ENCODE measurements at places on chromosomes 5 and 9.

DNA sequence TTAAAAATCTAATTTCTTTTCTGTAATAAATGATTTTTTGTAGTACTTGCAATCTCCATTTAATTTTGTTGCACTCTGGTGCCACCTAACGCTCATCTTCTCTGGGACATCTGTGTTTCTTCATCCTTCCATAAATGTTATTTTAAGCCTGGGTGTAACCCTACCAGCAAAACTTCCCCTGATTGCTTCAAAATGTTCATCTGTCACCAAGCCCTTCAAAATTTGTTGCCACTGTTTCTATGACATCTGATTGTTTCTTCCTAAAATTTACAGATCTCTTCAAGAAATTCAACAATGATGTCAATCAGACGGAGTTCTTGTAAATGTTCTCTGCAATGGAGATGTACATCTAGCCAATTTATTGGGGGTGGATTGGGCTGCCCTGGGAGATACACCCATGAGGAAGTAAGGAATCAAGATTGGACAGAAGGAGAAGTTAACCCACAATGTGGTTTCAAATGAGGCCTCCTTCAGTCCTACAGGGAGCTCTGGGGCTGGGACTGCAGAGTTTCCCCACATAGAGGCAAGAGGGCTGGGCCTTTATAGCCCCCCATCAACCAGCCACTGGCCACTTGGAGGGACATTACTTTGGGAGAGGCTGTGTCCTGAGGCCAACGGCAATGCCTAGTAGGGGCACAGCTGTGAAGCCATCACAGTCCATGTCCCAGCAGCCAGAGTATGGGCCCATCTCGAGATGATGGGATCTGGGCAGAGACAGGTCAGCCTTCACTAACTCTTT is 23.3 kb downstream of the MCTP1 start:
- DNase-seq = no peak

- no peak for DNase-seq
Measured at GRCh38 chr5:2529371-2530092, 221.9 kb downstream of the IRX2 start.

- DNase-seq = no peak
Measured at GRCh38 chr5:83368319-83368718, 103.2 kb upstream of the VCAN start.

DNA sequence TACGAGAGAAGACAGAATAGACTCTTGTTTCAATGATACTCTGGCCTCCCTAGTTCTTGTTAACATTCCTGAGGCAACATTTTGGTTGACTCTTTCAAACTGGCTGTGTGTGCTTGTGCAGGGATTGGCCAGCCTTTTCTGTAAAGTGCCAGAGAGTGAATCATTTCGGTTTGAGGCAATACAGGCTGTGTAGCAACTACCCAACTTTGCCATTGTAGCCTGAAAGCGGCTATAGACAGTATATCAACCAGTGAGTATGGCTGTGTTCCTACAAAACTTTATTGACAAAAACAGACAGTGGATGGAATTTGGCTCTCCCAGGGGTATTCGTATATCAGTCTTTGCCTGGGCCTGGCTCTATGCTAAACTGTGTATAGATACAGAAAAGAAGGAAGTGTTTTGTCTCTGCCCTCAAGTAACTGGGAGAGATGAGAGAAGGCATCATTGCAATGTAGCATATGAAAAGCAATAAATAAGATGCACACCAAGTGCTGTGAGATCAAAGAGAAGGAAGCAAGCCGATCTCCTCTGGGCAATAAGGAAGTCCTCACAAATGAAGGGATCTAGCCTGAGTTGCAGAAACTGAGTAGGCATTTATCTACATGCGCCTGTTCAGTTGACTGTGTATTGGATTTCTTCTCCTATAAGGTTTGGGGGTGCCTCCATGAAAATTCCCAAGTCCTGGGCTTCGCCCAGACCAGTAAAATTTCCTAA is 568.0 kb upstream of the KLF4 start:
- DNase-seq = no peak

GRCh38 chr5:137395011-137395755 is 103.9 kb downstream of the SPOCK1 start:
- no peak for DNase-seq

GRCh38 chr9:1879501-1879900 is 135.6 kb upstream of the SMARCA2 start:
- DNase-seq = no peak

GRCh38 chr5:152309926-152310450 is 95.1 kb downstream of the NMUR2 start:
- DNase-seq = no peak

All from NCI-H510A (cell line).